Kidney glomerular epithelial cell (primary cell): ENCODE measurements at places on chromosomes 6 and 20.
A peak's percentile ranks its signal among the peaks of the same experiment; 100 is the strongest.

DNA sequence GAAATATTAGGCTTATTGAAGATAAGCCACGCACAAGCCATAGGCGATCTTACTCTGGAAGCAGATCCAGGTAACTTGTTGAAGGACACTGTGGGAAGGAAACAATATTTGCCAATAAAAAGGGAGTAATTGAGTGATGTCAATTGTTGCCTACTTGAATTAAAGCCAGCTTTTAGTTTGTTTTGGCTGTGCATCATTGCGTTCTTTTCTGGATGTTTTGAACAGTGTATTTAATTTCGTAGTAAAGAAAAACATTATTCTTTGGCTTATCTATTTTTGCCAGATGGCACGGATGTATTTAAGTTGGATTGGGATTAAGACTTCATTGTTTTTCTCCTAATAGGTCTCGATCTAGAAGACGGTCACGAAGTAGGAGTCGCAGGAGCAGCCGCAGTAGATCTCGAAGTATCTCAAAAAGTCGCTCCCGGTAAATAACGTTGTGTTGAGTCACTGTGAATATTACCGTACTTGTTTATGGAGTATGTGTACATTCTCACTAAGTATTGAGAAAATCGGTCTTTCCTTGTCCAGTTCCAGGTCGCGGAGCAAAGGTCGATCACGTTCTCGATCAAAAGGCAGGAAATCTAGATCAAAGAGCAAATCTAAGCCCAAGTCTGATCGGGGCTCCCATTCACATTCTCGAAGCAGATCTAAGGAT lies 2.6 kb downstream of the SRSF6 start:
- no peak for DNase-seq

GRCh38 chr20:63706852-63707557 lies 771 bp downstream of the ARFRP1 start:
- DNase-seq: no peak

DNA sequence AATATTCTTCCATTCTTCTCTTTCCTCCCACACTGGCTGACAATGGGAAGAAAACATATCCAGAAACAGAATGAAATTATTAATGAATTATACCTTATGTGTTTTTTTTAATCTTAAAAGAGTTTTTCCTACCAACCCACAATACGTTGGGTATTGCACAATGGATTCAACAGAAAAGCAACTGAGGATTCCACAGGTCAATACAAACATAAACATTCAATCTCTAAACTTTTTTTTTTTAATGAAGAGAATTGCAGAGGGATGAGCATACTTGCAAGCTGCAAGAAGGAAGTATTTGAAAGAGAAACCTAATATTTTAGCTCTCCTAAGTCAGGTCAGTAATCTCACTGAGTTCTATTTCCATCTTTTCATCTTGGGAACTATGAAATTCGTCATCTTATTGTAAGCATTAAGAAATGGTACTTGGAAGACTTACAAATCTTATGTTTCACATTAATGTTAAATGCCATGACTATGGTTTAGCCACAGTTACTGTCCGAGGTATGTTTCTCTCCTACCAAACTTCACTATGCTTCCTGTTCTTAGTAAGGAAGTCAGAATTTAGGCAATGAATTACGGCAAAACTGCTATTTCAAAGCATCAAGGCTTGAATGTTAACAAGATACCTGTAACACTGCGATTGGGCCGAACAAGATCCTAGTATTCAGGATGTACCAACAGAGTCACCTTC lies 100.8 kb downstream of the HIVEP2 start:
- DNase-seq: no peak

DNA sequence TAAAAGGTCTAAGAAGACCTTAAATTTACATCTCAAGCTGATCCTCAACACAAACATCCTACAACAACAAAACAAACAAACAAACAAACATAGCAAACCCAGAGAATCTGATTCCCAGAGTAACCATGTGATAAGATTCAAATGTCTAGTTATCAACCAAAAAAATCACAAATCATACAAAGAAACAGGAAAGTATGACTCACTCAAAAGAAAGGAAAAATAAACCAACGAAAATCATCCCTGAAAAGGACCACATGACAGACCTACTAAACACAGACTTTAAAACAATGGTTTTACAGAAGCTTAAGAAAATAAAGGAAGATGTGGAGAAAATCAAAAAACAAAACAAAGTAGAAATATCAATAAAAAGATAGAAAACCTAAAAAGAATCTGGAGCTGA lies 18.1 kb downstream of the VNN1 start:
- no peak for DNase-seq

GRCh38 chr20:60372822-60373221 lies 414.6 kb downstream of the CDH26 start:
- DNase-seq: no peak

GRCh38 chr6:164108869-164109769 lies 694.6 kb downstream of the QKI start:
- no peak for DNase-seq

DNA sequence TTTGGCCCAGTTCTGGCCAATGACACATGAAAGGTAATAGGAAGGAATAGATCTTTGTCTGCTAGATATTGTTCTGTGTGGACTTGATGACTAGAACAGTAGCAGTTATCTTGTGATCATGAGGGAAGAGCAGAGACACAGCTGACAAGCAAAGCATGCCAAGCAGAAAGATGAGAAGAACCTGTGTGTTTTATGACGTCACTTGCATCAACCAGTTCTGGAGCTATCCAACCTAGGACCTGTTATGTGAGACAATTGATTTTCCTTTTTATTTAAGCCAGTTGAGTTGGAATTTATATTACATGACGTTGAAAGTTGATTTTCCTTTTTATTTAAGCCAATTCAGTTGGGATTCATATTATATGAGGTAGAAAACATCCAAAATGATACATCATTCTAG lies 143.2 kb downstream of the MCHR2 start:
- no peak for DNase-seq

GRCh38 chr6:96836631-96837080 lies 621 bp downstream of the GPR63 start:
- no peak for DNase-seq

DNA sequence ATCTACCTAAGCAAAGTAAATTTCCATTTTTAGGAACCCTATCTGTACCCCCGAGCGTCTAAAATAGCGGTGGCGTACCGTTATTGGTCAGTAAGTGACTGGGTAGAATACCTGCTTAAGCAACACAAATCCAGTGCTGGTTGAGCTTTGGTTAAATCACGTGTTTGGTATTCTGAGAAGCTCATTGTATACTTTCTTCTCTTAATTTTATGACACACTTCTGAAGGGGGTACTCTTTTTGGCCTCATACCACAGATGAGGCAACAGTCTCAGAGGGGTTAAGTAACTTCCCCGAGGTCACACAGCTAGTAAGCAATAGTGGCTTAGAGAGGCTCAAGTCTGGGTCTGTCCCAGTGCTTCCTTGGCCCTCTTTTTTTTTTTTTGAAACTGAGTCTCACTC lies 151.2 kb downstream of the TFAP2C start:
- no peak for DNase-seq

DNA sequence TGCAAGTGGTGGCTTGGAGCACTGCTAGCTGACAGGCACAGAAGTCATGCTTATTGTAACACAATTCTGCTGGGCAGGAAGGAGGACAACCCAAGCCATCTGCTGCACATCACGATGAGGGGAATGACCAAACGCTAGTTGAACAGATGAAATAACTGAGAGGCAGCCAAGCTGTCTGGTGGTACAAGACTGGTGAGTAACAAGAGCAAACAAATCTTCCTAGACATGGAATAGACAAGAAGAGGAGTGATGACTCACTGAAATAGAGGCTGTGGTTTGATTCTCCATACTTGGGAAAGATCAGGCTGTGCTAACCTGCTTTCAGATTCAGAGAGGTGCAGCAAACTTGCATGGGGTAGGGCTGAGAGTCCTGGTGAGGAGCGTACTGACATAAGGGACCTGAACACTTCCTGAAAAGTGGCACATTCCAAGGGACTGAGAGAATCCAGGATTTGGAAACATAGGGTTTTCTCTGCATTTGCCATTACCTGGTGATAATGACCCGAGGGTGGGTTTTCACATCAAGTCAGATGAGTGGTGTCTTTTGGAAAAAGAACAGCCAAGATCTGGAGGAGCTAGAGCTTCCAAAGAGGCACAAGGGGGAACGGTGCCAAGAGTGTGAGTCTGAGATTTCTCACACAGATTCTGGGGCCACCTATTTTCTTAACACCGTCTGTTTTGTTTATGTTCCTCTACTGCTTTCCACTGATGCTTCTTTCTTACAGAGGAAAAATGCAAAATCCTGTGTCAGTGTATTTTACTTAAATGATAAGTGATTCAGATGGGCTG lies 60.0 kb downstream of the PRL start:
- peak; percentile 95 for DNase-seq

GRCh38 chr20:20521736-20522135 lies 153.8 kb downstream of the INSM1 start:
- DNase-seq: no peak

GRCh38 chr20:8050157-8050837 lies 30.7 kb upstream of the TMX4 start:
- DNase-seq: no peak

GRCh38 chr20:8454137-8454712 lies 322.2 kb downstream of the PLCB1 start:
- peak; percentile 40 for DNase-seq

- no peak for DNase-seq
Observed at GRCh38 chr6:24882295-24882694, 53.5 kb downstream of the RIPOR2 start.

DNA sequence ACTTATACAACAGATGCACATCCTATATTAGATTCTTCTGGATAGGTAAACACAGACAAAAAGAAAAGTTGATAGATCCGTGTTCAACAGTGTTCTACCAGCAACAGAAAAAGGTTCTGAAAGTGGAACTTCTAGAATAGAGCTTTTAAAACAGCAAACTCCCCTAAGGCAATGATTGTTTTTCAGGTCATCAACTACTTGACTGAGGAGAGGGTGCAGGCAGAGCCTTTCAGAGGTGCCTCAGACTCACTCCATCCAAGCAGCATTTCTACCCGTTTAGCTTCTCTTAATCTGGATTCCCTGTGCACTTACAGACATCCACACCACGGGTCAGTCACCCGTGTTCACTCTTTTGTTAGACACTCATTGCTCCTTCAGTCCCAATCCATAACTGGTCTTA lies 28.9 kb downstream of the FYN start:
- DNase-seq: no peak

DNA sequence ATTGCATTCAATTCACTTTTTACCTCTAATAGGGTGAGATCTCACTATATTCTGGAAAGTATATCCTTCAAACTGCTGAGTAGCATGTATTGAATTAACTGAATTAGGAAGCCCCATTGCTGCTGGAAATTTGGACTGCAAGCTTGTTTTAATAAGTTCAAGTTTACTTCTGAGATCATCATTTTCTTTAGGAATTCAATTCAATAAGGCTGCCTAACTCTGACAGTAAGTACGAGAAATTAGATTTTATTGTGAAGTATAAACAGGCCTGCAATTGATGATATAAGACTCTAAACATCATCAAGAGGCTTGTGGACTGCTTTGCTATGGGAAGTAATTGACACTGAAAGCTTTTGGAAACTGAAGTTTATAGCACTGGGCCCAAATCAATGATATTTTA lies 44.4 kb downstream of the OGFRL1 start:
- DNase-seq: no peak

- no peak for DNase-seq
Observed at GRCh38 chr20:59033616-59034165, 1.6 kb upstream of the ATP5F1E start.

- DNase-seq: no peak
Observed at GRCh38 chr20:3410464-3410863, 3.0 kb upstream of the DNAAF9 start.

- DNase-seq: no peak
Observed at GRCh38 chr6:25975923-25976560, 13.4 kb downstream of the TRIM38 start.

DNA sequence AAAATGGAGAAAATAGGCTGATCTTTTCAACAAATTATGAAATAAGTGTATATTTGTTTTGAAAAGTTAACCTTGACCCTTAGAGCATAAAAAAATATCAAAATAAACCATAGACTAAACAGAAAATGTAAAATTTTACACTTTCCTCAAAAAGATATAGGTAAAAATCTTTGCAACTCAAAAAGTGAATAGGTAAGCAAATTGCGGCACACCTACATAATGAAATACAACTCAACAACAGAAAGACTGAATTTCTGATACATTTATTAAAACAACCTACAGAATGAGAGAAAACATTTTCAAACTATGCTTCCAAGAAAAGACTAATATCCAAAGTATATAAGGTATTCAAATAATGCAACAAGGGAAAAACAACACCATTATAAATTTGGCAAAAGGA lies 425.7 kb upstream of the KHDRBS2 start:
- DNase-seq: no peak

- DNase-seq: no peak
Observed at GRCh38 chr20:21006611-21007010, 99.5 kb downstream of the LINC00237 start.

DNA sequence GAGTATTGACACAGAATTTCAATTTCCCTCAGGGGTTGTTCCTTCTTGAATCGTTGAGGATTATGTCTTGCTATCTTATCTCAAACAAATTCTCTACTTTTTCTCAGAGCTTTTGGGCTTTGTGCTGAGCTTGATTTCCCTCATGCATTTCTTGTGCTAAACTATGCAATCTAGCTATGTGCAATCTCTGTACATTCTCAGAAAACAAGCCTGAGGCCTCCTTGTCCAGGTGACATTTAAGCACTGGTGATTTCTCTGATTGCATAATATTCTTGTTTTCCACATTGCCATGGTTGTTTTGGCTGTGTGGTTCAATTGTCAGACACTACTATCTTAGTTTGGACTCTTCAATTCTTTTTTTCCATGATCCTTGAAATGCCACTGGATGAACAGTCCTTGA lies 81.2 kb upstream of the MAN1A1 start:
- no peak for DNase-seq

DNA sequence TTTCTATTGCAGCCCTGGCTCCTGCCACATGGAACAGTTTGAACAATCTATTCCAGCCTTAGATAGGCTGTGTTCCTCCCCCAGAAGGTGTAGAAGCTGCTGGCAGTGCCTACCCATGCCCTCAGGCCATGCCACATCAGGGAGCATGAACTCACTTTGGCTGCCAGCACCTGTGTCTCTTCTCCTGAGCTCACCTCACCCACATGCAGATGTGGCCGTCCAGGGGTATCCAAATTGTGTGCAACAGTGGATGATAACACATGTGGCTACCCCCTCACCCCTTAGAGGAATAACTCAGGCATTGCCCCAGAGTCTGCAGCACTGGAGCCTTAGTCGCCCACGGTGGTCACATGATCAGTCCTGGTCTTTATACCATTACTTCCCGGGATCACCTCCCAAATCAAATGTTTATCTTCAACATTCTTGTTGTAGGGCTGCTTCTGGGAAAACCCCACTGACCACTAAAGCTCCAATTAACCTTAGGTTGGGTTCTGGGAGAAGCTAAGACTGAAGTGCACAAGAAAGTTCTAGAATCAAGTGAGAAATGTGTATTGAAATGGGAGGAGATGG lies 110.4 kb downstream of the BANF2 start:
- DNase-seq: no peak

DNA sequence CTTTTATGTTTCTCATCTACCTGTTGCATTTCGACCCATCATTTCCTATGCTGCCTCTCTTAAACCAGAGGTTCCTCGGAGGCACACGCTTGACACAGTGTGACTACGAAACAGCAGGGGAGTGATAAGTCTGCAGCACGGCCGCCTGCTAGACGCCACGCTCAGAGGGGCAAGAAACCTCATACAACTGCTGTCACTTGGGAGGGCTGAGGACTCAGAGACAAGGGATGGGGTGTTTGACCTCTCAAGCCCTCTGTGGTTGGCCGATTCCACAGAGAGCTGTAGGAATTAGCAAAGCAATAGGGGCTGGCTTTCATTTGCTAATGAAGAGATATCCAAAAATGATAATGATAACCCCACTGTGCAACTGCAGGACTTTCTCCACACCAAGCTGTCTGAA lies 372.5 kb downstream of the ZFAND3 start:
- DNase-seq: no peak

- no peak for DNase-seq
Observed at GRCh38 chr6:105488516-105489215, 85.8 kb upstream of the PREP start.
